A172 (cell line): ENCODE measurements at places on chromosomes 12 and 14.

GRCh38 chr14:71403656-71404055 lies 496.4 kb downstream of the PCNX1 start:
- DNase-seq, result no peak

GRCh38 chr12:116400636-116401372 lies 123.3 kb upstream of the MED13L start:
- no peak for DNase-seq

DNA sequence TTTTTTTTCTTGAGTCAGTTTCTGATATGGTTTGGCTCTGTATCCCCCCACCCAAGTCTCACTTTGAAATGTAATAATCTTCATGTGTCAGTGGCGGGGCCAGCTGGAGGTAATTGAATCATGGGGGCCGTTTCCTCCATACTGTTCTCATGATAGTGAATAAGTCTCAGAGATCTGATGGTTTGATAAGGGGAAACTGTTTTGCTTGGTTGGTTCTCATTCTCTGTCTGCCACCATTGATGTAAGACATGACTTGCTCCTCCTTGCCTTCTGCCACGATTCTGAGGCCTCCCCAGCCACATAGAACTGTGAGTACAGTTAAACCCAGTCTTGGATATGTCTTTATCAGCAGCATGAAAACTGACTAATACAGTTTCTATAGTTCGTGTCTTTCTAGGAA lies 42.9 kb downstream of the WNK1 start:
- no peak for DNase-seq

- no peak for DNase-seq
Observed at GRCh38 chr12:131721548-131721947, 10.7 kb downstream of the SFSWAP start.
